COR-L47 (cell line): ENCODE measurements at places on chromosomes 2 and 18.

GRCh38 chr2:105872142-105872728 is 127.5 kb downstream of the NCK2 start:
- DNase-seq = no peak

- no peak for DNase-seq
Observed at GRCh38 chr2:241308267-241308666, 7.2 kb downstream of the HDLBP start.

- DNase-seq = no peak
Observed at GRCh38 chr2:28950941-28951630, 30.0 kb upstream of the TOGARAM2 start.

DNA sequence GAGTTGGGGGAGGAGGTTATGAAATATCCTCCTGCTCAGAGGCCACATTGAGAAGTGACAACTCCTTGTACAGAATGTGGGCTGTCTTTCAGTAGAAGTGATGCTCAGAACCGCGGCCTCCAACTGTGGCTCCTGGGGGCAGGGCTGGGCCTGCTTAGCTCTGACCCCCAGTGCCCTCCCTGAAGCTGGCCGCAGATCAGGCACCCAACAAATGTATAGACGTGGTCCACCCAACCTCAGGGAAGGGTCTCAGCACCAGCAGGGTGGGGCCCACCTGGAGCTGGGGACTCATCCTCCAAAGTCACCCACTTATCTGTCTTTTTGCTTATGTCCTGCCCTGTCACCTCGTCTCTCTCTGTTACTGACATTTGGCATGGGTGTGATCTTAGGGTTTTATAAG is 11.1 kb upstream of the BIN1 start:
- no peak for DNase-seq

GRCh38 chr2:19120941-19121750 is 237.3 kb downstream of the OSR1 start:
- no peak for DNase-seq

DNA sequence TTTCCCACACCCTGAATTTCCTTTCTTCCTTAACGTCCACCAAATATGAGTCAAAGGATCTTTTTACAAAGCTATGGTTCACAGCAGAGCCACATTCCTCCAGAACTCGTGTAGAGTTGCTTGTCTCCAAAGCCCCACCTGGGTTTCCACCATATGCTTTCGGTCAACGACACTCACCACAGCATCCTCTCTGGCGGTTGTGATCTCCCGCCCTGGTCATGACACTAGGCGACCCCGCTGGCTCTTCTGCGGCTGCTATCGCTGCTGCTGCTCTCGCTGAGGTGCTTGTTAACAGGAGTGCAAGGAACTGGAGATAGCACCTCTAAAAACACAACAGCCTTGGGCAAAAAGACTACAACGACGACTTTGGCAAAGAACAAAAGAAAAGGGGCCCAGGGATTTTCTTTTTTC is 340 bp downstream of the SLC40A1 start:
- no peak for DNase-seq

GRCh38 chr2:98867539-98868309 is 68.3 kb downstream of the CRACDL start:
- no peak for DNase-seq

DNA sequence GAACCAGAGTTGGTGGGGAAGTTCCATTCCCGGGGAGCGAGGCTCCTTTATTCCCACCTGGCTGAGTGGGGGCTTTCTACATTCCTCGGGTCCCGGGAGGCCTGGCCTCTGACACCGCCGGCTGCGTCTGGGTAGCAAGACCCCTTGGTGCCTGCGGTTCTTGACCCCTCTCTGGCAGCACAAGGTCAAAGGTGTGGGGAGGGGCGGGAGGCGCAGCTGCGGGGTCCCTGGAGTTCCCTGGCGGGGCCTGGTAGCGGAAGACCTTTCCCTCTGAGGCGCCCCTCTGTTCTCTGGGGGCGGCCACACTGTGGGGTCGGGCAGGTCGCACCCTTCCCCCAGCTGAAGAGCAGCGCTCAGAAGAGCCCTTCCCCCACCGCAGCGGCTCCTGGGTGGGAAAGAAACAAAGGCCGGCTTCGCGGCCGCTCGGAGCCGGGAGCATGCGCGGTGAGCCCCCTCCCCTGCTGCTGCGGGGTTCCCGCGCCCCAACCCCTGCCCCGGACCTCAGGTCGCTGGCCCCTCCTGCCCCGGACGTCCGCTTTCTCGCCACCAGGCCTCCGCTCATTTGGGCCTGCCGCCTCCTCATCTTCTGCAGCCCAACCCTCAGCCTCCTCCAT is 146.3 kb downstream of the ANKRD44 start:
- DNase-seq = no peak

- no peak for DNase-seq
Observed at GRCh38 chr18:48996901-48997463, 46.2 kb upstream of the SMAD7 start.

- no peak for DNase-seq
Observed at GRCh38 chr2:217868911-217869334, 133.9 kb downstream of the TNS1 start.

GRCh38 chr2:228407821-228408220 is 226.3 kb upstream of the SPHKAP start:
- no peak for DNase-seq

- DNase-seq = no peak
Observed at GRCh38 chr2:196660244-196660643, 20.7 kb downstream of the CCDC150 start.

- DNase-seq = peak; percentile 42
Observed at GRCh38 chr2:168246483-168247340, 683 bp downstream of the STK39 start.
